ENCODE measurements at places on chromosomes 6 and 20.

- no peak for DNase-seq
Observed at GRCh38 chr20:46122071-46122470, 4.0 kb downstream of the CD40 start.

- DNase-seq = no peak
Observed at GRCh38 chr6:142879527-142879926, 65.4 kb downstream of the HIVEP2 start.

DNA sequence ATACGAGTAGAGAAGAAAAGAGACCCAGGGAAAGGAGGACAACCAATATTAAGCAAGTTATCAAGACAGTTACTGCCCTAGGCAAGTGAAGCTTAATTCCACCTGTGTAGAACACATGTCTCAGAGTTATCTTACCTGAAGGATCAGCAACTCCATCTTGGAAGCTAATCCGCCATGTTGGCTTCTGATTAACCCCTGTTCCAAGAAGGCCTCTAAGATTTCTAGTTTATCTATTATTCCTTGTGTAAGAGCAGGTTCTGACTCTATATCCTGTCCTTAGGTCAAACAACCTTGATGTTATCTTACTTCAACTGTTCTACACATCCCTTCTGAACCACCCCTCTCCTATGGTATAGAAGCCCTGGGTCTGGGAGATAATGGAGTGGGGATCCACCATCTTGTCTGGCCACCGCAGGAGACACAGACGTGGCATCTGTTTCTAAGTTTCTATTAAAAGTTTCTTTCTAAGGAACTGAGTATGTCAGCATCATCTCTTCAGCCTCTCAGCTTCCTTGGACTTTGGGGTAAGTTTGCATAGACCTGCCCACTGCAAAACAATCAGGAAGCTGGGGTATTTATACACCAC lies 27.7 kb upstream of the PTPN1 start:
- DNase-seq = no peak

GRCh38 chr6:160790028-160790792 lies 88.2 kb downstream of the PLG start:
- no peak for DNase-seq

GRCh38 chr20:38454556-38455473 lies 17.8 kb upstream of the RALGAPB start:
- DNase-seq = no peak

DNA sequence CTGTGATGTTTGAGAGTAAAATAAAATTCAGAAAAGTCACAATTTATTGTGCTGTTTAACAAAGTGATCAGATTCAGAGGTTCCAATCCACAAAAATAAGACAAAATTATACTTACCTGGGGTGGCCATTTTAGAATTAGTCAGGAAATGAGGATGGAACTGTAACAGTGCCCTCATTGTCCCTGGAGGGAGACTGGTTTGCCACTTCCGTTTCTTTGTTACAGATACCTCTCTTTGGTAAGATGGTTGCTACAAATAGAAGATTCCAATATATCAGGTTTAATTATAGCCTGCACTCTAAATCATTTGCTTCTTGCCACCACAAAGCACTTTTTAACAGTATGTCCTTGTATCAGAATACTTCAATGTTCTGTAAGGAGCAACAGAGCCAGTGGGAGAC lies 95.6 kb downstream of the CTNNBL1 start:
- DNase-seq = no peak
